Breast epithelium (tissue), 4 donors: ENCODE measurements at places on chromosomes 3 and 15.

DNA sequence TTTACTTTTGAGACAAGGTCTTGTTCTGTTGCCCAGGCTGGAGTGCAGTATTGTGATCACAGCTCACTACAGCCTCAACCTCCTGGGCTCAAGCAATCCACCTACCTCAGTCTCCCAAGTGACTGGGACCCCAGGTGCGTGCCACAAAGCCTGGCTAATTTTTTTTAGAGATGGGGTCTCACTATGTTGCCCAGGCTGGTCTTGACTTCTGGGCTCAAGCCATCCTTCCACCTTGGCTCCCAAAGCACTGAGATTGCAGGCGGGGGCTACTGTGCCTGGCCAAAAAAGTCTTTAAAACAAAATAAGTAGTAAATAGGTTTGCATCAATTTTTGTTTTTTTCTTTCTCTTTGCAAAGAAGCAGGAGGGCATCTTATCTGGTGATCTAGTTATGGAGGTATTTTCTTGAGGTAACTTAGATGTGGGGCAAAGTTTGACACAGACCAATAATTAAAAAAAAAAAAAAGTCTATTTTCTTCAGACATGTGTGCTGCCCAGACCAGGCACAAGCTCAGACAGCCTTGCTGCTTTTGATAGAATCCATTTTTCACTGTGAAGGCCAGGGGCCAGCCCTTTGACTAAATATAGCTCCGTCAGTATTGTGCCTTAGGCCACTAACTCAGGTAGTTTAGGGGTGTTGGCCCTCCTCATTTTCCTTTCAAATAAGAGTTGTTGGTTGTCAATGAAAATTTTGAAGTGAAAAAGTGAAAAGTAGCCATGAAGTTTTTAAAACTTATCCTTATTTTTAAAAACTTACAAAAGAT lies 2.5 kb downstream of the ARL6IP5 start:
- no peak for DNase-seq

GRCh38 chr3:122510878-122511535 lies 3.7 kb downstream of the KPNA1 start:
- no peak for DNase-seq

DNA sequence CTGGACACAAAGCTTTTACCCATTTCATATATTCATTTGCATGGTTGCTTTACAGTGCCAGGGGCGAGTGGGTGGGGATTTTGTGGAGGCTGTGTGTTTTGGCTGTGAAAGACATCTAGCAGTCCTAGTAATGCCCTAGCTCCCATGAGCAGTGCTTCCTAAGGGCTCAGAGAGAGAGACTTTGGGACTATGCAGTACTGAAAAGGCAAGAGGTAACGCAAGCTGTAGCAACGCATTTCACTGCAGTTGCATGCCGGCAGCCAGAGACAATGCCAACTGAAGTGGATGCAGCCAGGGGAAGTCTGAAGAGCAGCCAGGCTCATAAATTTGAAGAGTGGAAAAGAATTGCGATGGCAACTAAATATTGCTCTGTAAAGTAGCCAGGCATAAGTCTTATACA lies 27.4 kb upstream of the ATP10A start:
- DNase-seq, result no peak

GRCh38 chr15:77287385-77287784 lies 132.5 kb downstream of the PEAK1 start:
- no peak for DNase-seq

- no peak for DNase-seq
Observed at GRCh38 chr15:98537516-98538060, 110.8 kb upstream of the IGF1R start.

- DNase-seq, result no peak
Observed at GRCh38 chr15:74403991-74404563, 29.7 kb downstream of the SEMA7A start.

- no peak for DNase-seq
Observed at GRCh38 chr15:31867536-31868442, 162.5 kb upstream of the CHRNA7 start.

- DNase-seq, result no peak
Observed at GRCh38 chr15:39828374-39828931, 45.8 kb upstream of the FSIP1 start.

GRCh38 chr3:144770915-144771351 lies 799.3 kb downstream of the DIPK2A start:
- DNase-seq, result no peak

DNA sequence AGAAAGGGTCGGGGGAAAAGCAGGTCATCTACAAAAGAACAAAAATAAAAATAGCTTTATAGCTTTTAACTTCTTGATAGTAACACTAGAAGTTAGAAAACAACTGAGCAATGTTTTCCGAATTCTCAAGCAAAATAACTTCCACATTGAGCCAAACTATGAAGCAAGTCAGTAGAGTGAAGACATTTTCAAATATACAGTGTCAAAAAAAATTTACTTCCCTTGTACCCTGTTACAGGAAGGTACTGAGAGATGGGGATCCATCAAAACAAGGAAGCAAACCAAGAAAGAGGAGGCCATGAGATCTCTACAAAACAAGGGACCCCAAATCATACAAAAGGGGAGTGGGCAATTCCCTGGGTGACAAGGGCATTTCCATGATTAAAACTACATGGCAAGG lies 26.6 kb upstream of the STIMATE start:
- no peak for DNase-seq
